ENCODE measurements at places on chromosomes 1 and 21.

DNA sequence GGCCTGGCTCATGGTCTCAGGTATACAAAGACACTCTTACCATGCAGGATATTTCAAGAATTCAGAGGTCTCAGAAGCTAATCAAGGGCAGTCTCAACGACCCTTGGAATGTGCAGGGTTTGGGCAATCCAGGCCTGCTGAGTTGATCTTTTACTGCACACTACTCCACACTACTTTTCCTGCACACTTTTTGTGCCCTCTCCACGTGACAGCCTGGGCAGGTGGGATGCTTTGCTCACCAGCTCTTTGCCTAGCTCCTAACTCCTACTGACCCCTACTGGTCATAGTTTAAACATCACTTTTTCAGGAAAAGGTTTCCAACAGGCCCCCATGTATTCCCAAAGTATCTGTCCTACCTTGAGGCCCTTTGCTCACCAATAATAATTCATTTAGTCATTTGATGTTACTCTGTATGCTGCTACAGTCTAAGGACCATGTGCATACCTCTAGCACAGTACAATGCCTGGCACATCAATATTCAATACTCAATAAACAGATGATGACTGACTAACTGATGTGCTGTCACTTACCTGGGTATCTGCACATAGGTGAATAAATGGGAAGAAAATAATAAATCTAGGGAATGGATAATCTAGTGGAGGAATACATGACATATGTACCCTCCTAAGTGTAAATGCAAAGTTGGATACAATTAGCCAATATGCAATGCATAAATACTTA, 9.6 kb downstream of the DUSP23 start:
- peak; percentile 54 for DNase-seq

DNA sequence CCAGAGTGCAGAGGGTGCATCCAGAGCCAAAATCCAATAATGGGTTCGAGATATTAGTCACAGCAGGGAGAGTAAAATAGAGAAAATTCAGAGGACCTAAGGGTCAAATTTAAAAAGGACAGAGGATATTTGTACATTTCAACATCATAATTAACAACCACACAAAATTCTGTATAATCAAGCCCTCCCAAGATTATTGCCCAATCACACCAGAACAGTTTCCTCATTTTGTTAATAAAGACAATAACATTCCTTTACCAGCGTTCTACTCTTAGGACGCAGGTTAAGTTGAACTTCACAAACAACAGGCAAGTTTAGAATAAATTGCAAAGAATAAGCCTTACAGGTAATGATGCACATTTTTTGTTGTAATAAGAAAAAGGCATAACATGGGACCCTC, 462.8 kb downstream of the PTPRC start:
- DNase-seq, result no peak

DNA sequence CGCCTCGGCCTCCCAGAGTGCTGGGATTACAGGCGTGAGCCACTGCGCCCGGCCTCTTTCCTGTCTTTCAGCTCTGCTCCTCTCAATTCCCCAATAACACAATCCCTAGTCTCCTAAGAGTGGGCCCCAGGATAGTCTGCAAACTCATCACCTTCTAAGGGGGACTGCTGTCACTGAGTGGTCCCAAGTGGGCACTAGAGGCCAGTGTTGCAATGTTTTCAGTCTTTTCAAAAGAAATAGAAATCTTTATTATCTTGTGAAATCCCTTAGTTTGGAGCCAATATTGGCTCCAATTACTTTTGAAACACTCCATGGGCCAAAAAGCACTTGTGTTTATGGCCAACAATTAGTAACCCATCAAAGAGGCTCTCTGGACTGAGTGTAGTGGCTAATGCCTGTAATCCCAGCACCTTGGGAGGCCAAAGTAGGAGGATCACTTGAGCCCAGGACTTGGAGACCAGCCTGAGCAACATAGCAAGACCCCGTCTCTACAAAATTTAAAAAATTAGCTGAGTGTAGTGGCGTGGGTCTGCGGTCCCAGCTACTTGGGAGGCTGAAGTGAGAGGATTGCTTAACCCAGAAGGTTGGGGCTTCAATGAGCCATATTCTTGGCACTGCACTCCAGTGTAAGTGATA, 28.6 kb upstream of the ZNF697 start:
- DNase-seq, result no peak

DNA sequence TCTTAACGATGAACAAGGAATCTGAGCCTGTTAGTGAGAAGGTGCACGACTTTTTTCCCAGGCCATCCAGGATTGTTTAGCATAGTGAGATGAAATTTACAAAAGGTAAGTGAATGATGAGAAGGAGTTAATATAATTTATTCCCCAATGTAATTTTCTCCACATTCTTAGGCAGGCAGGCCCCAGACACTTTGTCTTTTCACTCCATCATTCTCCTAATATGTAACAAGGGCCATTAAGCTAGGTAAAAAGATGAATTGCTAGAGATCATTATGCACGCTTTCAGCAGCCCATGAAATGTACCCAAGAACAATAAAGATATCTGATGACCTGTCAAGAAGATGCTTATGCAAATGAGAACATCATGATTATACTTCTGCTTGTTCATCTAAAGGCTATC, 24.1 kb downstream of the NIBAN1 start:
- no peak for DNase-seq

- DNase-seq, result no peak
Measured at GRCh38 chr21:41964171-41964570, 10.4 kb upstream of the C2CD2 start.

DNA sequence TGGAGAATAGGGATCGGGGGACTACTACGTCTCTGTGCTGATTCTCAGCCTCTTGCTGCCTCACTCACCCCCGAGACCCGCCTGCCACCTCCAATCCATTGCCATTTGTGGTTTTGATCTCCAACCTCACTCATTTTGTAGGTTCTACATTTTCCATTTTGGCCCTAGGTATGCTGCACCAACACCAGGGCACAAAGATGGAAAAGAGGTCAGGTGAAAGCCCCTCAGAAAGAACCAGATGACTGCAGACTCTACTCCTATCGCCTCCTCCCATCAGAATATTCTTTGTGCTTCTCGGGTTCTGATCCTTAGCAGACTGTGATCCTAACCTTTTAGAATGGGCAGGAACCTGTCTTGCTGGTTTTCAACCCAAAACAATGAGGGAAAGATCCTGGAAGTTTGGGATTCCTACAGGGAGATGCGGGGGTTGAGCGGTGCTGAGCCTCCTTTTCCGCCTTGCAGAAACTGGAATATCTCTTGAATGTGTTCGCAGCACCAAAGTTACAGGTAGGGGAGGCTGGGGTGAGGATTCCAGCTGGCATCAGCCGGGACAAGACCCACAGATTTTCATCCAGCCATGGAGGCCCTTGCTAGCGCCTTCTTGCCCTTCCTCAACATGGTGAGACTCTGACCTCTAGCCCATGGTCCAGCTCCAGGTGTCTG, 53.1 kb downstream of the RHBG start:
- peak; percentile 49 for DNase-seq

GRCh38 chr1:18927654-18928272, 25.4 kb upstream of the ALDH4A1 start:
- no peak for DNase-seq

DNA sequence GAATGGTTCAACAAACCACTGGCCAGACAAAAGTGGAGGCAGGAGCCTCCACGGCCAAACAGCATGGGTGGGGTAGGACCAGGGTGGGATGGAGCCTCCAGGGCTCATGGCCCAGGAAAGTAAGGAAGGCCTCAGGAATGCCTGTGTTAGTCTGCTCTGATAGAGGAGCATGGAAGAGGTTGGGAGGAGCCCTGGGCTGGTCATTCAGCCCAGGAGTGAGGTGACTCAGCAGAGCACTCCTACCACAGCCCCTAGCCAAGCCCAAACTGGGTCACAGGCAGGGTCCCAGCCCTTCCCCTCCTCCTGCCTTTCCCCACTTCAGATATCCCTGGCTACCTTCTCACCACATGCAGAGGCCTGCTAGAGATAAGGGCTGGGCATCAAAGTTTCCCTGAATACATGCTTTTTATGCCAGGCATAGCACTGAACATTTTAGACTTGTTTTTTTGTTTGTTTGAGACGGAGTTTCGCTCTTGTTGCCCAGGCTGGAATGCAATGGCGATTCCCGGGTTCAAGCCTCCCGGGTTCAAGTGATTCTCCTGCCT, 3.1 kb upstream of the SHISA4 start:
- no peak for DNase-seq

- DNase-seq, result no peak
Measured at GRCh38 chr1:50659107-50659662, 235.9 kb upstream of the DMRTA2 start.

GRCh38 chr1:38899560-38899959, 18.2 kb upstream of the GJA9 start:
- no peak for DNase-seq

DNA sequence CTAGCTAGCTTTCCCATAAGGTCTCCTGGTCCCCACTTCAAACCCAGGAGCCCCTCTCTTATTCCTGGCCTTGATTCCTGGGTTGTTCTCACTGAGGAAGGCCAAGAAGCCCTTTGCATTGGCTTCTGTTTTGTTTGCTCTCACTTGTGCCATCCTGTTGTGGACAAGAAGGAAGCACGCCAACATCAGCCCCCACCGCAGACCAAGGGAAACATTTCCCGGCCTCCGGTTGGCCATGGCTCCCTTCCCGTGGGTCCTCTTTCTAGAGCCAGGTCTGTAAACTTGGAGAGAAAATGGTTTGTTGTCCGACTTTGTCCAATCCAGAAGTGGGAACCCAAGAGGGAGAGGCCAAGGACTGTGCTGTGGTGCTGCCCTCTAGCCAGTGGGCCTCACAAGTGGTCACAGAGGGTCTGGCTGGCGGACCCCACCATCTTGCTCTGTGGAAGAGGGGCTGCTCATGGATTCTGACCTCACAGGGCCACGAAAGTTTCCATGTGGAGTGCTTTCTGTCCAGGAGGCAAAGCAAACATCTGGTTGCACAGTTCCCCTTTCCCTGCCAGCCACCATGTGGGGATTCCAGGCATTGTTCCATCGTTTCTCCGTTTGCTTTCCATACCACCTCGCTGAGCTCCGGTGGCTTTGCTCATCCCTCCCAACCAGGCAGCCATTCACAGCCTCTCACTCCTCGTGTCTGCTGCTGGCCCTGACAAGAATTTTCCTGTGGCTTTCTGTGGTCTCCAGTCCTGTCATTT, 18.9 kb upstream of the TENT5C start:
- DNase-seq, result no peak

- DNase-seq, result no peak
Measured at GRCh38 chr1:167499106-167499505, 19.2 kb downstream of the CD247 start.

- no peak for DNase-seq
Measured at GRCh38 chr1:182709225-182709764, 24.9 kb upstream of the RGS8 start.

GRCh38 chr1:34518146-34518699, 236.6 kb upstream of the GJB5 start:
- DNase-seq, result no peak

DNA sequence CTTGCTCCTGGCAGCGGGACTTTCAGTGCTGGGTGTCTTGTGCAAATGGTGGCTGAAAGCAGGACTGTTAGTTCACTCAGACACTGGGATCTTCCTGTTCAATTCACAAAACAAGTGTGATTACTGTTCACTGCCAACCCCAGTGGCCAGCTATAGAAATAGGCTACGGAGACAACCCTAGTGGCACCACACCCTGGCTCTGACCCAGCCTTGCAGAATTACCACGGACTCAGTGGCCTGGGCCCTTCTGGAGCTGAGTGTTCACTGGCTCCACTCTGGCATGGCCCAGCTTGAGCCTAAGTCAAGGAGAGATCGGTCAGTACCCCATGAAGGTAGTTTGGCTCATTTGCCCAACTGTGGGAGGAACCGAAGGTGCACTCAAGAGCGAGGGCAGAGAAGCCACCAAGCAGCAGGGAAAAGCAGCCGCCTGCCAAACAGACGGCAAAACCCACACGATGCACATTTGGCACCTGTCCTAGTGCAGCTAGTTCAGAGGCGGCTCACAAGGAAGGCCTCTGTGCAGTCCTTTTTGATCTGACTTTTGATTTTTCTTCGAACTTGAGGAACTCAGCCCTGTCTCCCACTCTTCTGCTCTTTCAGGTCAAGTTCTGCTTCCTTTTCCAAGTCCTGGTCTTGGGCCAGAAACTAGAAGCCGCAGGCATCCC, 5.9 kb downstream of the KIAA2013 start:
- no peak for DNase-seq

DNA sequence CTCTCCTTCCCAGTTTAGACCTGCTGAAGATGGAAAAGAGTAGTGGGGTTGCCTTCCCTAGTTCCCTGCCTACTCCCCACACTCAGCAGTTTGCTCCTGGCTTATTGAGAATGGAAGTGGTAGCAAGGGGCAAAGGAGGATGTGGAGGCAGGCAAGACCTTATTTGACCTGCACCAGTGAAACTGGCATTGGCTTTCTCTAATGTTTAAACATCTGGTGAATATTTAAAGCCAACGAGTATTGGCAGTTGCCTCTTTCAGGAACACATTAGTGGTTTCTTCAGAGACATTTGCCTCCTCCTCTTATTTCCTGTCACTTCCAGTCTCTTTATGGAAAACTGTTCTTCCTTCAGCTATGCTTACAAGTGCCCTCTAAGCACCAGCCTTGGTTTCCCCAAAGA, 62.4 kb upstream of the VAV3 start:
- DNase-seq, result no peak

DNA sequence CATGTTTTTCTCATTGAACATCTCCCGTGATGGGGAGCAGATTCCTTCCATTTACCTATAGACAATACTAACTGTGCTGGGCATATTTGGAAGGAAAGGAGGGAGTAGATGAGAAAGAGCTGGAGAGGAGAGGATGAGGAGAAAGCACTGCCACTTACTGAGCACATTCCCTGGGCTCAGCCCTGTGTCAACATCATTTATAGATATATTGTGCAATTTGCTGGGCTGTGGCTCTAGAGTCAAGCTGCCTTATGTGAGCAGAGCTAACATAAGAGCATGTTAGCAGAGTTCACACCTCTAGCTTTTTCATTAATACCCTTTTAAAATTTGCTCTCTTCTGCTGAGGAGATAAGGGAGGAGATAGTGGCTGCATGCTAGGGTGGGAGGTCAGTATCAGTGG, 22.3 kb upstream of the CD53 start:
- DNase-seq, result no peak

- DNase-seq, result no peak
Measured at GRCh38 chr21:35189077-35189863, 140.2 kb upstream of the RUNX1 start.

GRCh38 chr1:45802343-45803298, 791 bp upstream of the MAST2 start:
- DNase-seq, result peak; percentile 79

- no peak for DNase-seq
Measured at GRCh38 chr21:42724226-42724920, 71.0 kb downstream of the PDE9A start.

GRCh38 chr21:33259428-33259827, 6.7 kb upstream of the IL10RB start:
- no peak for DNase-seq

DNA sequence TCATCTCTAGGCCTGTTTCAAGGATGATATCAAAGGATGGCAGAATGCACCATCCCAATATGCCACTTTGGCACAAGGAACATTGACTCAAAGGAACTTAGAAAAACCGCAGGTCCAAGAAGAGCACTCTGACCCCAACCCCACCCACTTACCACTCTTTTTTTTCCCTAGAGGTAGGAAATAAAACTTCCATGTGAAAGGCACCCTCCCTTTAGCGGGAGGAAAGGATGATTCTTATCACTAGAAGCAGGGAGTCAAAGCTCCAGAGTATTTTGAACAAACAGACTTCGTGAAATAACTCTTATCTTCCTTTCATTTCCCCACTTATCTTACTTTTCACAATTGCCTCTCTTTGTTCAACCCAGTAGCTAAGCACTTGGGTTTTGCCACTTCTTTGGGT, 22.2 kb downstream of the PSMG1 start:
- DNase-seq, result no peak
